SK-N-SH treated with all-trans-retinoic acid at 6 μM for 48 hours (cell line): ENCODE measurements at places on chromosomes 6 and 20.

- no peak for ATAC-seq
Measured at GRCh38 chr6:118751072-118751471, 99.7 kb upstream of the CEP85L start.

DNA sequence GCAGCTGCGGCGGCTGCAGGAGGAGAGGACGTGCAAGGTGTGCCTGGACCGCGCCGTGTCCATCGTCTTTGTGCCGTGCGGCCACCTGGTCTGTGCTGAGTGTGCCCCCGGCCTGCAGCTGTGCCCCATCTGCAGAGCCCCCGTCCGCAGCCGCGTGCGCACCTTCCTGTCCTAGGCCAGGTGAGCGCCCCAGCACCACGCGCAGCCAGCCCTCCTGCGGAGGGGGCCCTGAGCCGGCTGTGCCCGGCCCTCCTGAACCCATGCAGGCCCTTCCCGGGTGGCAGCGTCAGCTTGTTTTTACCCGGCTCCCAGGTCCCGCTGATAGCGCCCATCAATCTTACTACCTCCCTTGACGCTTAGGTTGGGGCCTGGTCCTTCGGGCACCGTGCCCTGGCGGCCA is 3.7 kb downstream of the BIRC7 start:
- ATAC-seq = no peak

- ATAC-seq = peak; percentile 36; the same call in 2 of the 3 replicates
Measured at GRCh38 chr20:14992153-14992552, 654.7 kb upstream of the FLRT3 start.

GRCh38 chr6:113526995-113527394 is 330.1 kb upstream of the MARCKS start:
- no peak for ATAC-seq
